ENCODE measurements at places on chromosomes 13 and 19.

GRCh38 chr19:408441-408901 is 476 bp downstream of the C2CD4C start:
- DNase-seq = no peak

DNA sequence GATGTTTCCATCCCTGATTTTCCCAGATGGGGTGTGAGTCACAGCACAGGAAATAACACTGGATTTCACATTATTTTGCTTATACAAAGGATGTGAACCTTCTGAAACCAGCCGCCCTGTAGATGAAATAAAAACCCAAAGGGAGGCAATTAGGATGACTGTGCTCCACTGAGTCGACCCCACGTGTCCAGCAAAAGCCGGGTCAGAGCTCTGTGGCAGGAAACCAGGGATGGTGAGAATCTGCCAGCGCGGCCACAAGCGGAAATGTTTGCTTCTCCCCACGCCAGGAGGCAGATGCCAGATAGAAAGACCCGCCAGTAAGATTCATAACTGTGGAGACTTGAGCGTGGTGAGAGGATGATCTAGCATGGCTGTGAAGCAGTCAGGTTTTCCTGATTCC is 764.4 kb downstream of the LIG4 start:
- DNase-seq = no peak

GRCh38 chr19:3243819-3244700 is 19.6 kb downstream of the CELF5 start:
- no peak for DNase-seq

DNA sequence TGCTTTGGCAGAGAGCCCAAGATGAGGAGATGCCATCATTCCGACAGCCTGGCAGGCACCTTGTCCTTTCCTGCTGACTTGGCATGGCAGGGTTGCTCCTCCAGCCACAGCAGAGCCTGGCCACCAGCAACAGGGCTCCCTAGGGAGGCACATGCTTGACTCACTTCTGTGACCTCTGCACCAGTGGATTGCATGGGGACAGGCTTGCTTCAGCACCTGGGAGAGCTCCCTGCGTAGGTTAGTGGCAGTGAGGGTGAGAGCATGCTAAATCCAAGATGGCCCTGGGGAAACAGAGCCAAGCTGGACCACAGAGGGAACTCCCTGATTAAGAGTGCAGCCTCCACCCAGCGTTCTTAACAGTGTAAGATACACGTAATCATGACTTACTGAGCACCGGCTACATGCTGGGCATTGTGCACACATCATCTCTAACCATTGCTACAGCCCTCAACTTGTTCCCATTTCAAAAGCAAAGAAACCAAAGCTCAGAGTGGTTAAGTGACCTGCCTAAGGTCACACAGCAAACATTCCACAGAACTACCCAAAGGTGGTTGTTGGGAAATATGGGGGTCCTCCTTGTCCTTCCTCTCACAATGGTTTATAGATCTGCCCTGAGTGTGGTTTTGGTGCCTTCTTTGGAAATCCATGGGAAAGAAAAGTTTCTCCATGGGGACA is 116.6 kb upstream of the UQCRFS1 start:
- peak; percentile 29 for DNase-seq

GRCh38 chr13:43033038-43033437 is 9.7 kb downstream of the DNAJC15 start:
- no peak for DNase-seq

- no peak for DNase-seq
Measured at GRCh38 chr19:40802300-40803169, 3.5 kb downstream of the EGLN2 start.

DNA sequence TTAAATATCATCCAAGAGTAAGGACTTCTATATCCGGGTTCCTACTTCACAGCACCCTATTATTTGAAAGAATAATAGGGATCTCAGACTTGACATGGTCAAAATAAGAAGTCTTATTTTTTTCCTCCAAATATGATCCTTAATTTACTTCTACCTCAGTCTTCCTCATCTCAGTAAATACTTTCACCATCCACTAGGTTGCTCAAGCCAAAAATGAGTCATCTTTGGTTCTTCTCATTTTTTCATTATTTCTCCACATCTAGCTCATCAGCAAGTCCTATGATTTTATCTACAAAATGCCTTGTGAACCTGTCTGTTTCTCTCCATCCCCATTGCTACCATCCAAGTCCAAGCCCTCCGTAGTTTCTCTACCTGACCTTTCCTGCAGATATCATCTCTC is 121.9 kb upstream of the GJB6 start:
- DNase-seq = no peak

GRCh38 chr19:50570997-50571396 is 2.8 kb upstream of the LRRC4B start:
- peak; percentile 1 for DNase-seq

- peak; percentile 82 for DNase-seq
Measured at GRCh38 chr19:45667620-45668341, at the start of gene GIPR. Gene GIPR, plus strand, starts transcription at chr19:45668221. Its CDS starts 1,300 bp downstream, at chr19:45669521.

DNA sequence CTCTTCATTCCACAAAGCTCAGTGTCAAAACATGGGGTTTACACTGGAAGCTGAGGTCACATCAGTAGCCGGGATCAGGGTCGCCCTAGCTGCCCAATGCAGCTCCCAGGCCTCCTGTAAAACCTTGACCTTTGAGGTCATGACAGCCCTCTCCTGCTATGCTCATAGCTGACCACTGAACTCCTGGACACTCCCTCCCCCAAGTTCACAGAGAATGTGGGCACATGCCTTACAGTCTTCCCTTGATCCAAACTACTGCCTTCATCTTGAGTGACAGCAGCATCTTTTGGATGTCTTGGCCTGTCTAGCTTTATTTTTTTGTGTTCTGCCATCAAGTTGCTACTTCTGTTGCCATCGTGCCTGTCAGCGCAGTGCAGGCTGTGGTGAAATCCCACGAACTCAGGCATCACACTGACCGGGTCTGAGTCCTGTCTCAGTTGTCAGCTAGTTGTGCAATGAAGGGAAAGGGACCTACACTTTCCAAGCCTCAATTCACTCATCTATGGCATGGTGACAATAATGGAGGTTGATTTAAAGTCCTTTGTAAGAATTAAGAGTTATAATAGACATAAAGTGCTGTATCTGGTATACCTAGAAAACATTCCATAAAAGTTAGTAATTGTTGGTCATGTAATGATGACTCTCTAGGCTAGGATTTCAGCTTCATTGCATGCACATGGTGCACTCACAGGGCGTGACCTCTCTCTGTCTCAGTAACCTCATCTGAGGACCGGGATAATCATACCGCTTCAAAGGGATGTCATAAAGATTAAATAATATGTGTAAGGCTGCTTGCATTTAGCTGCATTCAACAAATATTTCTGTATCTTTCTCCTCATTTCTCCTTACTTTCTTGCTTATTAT is 16.4 kb upstream of the ALOX5AP start:
- no peak for DNase-seq

- peak; percentile 62 for DNase-seq
Measured at GRCh38 chr19:42246143-42246921, 3.9 kb upstream of the GSK3A start.

DNA sequence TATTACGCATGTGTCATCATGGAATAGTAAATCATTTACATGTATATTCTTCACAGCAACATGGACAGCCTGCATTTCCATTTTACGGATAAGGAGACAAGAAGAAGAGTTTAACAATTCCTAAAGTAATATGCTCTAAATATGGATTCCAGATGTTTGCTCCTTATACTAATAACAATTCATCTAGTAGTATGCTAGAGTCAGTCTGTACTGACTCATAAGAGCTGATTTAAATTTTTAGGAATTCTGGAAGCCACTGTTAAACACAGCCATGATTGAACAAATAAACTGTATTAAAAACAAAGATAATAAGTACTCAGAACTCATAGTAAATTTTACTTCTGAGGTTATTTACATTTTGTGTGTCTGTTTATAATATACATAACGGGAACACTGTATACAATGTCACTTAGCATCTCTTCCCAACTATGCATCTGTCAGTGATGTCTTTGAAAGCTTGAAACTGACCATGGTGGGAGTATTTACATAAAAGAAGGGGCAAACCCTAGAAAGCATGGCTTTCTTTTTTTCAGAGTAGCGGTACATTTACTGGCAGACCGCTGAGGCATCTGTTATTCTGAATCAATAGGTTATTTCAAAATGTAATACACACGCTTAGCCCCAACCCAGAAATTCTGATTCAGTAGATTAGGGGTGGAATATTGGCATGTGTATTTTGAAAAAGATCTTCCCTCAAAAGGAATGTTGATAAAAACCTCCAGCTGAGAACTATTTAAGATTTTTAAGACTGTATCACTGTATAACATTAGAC is 12.9 kb downstream of the ZC3H13 start:
- DNase-seq = no peak

DNA sequence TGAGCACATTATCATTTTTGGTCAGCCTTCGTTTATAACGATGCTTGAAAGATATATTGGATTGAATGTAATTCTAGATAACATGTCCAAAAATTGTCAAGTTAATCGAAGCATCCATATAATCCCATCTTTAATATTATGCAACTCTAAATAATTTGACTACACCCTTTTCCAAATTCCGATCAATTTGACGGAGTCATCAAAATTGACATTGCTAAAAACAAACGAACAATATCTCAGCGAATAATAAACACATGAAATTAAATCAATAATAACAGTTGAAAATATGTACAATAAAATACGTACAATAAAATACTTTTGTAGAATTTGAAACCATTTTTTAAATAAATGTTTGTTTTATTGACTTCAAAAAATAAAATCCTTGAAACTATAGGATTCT is 1516.4 kb downstream of the EFNB2 start:
- no peak for DNase-seq

GRCh38 chr13:33403807-33404362 is 118.3 kb upstream of the STARD13 start:
- no peak for DNase-seq

DNA sequence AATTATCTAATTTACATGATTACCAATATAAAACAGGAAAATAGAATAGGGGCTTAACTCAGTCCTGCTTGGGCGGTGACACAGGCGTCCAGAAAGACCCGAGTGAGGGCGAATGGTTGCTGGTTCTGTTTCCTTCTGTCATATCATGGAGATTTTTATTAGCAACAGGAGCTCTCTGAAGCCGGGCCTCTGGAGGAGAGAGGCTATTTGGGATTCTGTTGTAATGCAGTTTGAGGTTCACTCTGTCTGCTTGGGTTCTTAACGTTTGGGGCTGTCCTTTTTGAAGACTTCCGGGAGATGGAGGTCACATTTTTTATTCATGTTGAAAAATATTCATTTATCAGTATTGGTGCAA is 115.7 kb upstream of the ZNF536 start:
- DNase-seq = no peak

GRCh38 chr19:47663435-47663910 is 49.7 kb upstream of the EHD2 start:
- DNase-seq = no peak

- peak; percentile 68 for DNase-seq
Measured at GRCh38 chr13:110116072-110116487, 190.9 kb downstream of the COL4A1 start.

GRCh38 chr13:99307648-99308339 is 595 bp upstream of the GPR183 start:
- DNase-seq = no peak
